Kidney tubule cell (primary cell): ENCODE measurements at places on chromosomes 1 and 21.
A peak's percentile ranks its signal among the peaks of the same experiment; 100 is the strongest.

- DNase-seq, result no peak
These were observed 16.7 kb downstream of the CD247 start for GRCh38 chr1:167501515-167502191.

DNA sequence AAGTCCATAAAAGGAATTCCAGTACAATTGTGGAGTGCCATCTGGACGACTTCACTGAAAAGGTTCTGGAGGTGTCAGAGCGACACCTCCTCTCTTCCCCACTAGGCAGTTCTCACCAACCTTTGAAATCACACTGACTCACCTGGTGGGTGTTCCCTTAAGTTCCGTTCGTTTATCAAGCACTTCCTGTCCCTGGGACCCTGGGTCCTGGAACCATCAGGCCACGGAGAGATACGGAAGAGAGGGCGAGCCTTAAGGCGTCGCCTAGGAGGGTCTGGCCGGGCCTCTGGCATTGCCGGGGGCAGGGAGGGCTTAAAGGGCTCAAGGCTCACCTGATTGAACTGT lies 317 bp downstream of the SPAG17 start:
- DNase-seq, result peak; percentile 83

DNA sequence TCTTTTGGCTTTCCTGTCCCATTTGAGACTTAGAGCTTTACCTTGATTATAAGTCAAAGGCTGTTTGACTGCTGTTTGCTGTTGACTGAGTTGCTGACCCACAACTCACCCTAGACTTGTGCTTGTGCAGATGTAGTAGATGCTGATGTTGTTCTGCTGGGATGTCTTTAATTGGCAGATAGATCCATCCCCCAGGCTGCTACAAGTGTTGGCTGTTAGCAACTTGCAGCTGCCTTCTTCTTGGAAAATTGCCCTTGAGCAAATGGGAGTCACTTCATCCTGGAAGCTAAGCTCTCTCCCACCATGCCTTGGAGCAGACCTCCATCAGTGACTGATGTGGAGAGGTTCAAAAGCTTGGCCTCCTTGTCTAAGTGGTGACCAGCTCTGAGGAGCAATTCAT lies 139.3 kb upstream of the KIAA0040 start:
- DNase-seq, result no peak

DNA sequence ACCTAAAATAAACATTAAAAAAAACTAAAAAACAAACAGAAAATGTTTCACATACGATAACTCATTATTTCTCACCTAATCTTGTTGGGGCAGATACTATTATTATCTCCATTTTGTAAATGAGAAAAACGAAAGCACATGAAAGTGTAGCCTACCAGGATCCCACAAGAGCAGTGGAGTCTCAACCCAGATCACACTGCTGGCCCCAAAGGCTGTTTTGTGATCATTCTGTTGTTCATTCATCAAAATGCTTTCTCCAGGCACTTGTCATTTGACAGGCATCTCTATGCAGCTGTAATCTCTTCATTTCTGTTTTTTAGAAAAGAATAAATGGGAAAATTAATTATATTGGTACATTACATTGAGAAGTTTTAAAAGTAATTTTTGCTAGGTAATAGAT lies 67.5 kb downstream of the AK5 start:
- DNase-seq, result no peak

DNA sequence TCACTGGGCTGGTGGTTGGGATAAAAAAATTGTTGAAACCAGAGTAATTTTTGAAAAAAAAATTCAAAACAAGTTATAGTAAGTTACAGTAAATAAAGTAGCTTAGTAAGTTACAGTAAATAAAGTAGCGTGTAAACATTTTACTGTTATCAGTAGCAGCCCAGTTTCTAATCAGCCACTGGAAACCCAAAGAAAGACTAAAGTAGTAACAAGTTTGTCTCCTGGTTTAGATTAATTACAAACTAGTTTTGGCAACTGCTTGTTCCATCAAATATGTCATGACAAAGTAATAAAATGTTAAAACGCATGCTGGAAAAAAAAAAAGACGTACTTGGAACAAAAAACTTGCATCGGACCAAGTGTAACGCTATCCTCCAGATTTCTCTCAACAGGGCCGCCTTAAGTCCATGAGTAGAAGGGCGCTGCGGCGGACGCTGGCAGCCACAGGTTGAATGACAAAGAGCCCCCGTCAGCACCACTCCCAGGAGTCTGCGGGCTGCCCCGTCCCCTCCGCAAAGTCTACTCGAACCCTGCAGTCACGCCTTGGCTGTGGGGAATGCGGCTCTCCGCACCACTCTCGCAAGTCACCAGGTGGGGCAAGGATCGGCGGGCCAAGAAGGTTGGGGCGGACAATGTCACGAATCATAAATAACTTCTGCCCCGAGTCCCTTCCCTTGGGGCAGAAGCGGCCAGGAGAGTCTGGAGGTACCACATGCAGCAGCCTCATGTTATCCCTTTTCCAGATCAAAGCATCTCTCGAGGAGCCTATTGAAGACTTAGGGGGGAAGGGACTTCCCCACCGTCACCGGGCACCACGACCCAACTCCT lies 837 bp downstream of the SLC16A1 start:
- peak; percentile 80 for DNase-seq

GRCh38 chr1:193417403-193417802 lies 231.0 kb upstream of the B3GALT2 start:
- peak; percentile 84 for DNase-seq

DNA sequence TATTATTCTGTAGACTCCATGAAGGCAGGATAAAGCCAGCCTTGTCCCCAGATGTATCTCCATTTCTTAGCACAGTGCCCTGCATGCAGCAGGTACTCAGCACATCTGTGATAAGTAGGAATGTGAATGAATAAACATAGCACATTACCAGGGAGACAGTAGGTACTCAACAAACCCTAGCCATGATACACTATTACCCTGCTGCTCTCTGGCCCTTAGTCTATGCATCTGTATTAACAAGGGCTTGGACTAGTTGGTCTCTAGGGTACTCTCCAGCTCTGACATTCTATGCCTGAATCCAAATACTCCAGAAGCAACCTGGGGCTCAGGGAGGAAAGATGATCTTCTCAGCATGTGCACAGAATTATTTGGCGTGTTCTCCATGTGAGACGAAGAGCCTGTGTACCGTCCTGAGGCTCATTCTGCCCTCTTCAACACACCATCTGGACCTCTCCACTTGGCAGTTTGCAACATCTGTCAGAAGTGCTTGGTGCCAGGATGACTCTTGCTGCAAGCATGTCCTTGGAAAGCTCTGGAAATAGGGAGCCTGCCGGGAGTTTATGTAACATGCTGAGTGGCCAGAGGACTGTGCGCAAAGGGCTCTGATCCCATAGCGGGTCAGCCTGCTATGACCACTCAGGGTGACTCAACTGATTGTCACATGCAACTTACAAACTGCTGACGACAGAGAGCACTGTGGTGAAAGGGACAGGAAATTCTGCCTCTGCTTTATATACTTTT lies 228.2 kb upstream of the USP24 start:
- DNase-seq, result peak; percentile 93

DNA sequence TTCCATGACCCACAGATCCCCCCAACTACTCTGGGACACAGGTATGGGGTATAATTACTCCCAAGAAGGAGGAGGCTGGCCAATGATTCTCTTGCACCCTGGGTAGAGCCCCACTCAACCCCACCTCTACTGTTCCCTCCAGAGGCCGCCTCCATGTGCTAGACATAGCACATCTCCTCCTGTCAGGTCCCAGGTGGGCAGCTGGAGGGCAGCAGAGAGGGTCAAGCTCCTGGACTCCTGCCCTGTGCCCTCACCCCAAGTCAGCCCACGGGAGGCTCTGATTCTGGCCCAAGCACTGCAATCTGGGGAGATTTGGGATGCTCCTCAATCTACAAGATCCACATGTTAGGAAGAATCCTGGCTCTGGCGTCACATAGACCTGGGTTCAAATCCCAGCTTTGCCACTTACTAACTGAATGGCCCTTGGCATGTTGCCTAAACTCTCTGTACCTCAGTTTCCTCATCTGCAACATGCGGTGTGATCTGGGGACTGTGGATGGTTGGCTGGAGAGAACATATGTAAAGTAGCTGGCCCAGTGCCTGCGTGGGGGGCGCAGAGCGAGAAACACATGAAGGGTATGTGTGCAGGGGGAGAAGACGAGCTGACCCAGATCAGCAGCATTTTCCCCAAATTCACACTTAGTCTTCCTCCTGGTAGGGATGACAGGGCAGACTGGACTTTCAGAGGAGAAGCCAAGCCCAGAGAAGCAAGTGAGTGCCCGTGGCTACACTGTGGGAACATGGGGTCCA lies 23.2 kb downstream of the TNNT2 start:
- DNase-seq, result no peak

GRCh38 chr21:43938751-43939442 lies 73.2 kb upstream of the TRAPPC10 start:
- DNase-seq, result peak; percentile 75

- no peak for DNase-seq
These were observed 27.0 kb downstream of the ZZZ3 start for GRCh38 chr1:77655431-77655974.

DNA sequence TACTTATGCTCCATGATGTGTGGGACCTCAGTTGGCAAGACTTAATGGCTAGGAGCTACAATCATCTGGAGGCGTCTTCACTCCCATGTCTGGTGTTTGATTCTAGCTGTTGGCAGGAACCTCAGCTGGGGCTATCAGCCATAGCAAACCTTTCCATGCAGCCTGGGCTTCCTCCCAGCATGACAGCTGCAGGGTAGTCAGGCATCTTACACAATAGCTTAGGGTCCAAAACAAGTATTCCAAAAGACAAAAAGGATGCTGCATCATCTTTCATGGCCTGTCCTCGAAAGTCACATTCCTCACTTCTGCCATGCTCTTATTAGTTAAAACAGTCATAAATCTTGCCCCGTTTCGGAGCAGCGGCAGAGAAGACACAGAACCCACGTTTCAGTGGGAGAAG lies 90.9 kb downstream of the LRRC8C start:
- DNase-seq, result no peak

DNA sequence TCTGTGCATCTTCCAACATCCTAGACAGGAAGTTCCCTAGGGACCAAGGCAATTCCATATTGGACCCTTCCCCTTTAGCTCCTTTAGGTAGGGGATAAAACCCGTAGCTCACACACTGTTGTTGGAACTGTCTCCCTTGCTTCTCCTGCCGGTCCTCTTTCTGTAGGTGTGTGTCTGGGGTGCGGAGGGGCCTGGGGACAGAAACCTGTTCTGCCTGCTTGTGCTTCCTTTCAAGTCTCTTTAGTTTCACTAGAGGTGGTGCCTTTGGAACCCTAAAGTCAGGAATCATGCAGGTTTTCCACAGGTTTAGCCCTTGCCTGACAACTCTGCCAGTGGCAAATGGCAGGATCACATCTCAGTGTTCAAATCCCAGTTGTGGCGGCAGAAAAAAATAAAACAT lies 74.6 kb upstream of the PTGFRN start:
- DNase-seq, result no peak

GRCh38 chr21:46618738-46619379 lies 14.0 kb upstream of the S100B start:
- no peak for DNase-seq

DNA sequence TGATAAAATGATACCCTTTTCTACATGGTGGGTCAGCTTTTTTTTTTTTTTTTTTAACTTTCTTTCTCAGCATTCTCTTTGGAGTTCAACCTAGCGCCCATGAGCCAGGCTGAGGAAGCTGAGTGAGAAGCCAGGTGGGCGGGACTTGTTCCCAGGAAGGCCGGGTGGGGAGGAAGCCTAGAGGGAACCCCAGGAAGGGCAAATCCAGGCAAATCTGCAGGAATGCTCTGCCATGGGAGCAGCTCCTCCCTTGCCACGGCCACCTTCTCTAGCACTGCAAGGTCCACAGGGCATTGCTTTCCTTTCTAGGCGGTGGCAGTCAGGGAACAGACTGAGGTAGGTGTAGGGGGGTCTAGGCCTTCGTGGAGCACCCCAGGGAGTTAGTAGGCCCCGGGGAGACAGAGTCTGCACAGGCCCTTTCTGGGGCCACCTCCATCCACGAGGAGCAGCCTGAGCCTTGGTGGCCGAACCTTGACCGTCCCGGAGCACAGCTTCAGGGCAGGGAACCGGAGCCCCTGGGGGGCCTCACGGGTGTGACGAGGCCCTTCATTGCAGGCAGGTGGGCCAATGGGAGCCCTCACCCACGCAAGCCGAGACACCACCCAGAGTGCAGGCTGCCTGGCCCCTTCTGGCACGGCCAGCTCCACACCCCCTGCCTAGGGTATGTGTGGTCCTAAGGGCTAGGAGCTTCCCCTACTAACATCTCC lies 18.2 kb upstream of the CCDC27 start:
- DNase-seq, result no peak

DNA sequence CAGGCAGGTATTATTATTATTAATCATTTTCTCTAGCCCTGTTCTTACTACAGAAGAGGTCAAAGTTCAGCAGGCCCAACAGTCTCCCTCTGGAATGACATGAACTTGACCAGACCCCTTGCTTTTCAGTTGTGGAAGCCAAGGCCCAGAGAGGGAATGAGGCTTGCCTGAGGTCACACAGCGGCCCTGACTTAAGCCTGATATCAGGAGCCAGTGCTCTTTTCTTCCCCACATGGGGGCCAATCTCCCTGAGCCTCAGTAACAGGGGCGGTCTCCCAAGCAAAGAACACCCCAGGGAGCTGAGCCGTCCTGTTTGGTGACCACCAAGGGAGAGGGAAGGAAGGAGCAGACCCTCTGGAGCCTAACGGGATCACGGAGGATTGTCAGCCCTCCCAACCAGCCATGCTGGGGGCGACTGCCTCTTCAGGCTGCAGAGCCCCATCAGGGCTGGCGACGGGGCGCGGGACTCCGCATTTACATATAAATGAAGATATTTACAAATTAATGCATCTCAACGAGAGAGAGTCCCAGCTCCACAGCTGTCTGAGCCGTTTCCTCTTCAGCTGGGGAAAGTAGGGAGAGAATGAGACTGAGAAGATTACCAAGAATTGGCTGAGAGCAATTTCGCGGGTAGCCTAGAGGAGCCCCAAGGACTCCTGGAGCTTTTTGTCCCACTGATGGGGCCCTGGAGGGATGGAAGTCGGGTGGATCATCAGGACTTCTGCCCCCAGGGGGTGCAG lies 186.1 kb upstream of the KLHDC7A start:
- no peak for DNase-seq

DNA sequence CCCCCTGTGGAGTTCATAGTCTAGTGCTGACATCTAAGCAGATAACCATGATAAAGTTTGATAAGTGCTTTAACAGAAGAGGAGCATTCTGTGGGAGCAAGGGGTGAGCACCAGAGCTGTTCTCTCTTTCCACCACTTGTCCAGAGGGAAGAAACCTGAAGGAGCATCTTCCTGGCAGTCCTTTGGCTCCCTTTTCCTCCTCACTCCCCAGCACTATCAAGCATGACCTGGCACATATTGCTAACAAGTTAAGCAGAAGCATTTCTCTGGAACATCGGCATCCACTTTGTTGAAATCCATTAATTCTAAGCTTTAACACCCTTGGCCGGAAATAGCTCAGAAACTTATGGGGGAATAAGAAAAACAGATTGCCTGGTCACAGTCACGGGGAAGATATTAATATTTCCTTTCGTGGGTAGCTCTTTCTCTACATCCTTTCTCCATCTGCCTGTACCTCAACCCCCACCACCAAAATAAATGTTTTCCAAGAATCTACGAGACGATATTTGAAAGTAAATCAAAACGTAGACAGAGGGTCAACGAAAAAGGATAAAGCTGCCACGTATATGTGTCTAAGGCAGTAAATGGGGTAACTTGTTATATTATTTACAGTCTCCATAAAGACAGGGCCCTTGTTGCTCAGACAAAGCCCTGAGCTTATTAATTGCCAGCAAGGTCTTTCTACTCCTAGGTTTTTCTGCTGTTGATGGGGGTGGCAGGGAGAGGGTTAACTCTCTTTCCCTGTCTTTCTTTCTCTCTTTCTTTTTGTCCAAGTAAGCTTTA lies 351.4 kb downstream of the NUF2 start:
- no peak for DNase-seq
